ENCODE measurements at places on chromosomes 3 and 15. TPM values are rescaled to one million over a fixed set of nuclear protein-coding genes. Genes with fewer than 3 reads are reported as not detected.

Gene SUCNR1
- total RNA-seq = not detected

Gene C3orf85
- not detected for total RNA-seq

Gene SLC22A14
- not detected for total RNA-seq

Gene GOLGA8B
- total RNA-seq = 189 TPM

Gene SLC28A2
- not detected for total RNA-seq

Gene RTP1
- not detected for total RNA-seq

Gene EXOG
- 23.0 TPM for total RNA-seq

DNA sequence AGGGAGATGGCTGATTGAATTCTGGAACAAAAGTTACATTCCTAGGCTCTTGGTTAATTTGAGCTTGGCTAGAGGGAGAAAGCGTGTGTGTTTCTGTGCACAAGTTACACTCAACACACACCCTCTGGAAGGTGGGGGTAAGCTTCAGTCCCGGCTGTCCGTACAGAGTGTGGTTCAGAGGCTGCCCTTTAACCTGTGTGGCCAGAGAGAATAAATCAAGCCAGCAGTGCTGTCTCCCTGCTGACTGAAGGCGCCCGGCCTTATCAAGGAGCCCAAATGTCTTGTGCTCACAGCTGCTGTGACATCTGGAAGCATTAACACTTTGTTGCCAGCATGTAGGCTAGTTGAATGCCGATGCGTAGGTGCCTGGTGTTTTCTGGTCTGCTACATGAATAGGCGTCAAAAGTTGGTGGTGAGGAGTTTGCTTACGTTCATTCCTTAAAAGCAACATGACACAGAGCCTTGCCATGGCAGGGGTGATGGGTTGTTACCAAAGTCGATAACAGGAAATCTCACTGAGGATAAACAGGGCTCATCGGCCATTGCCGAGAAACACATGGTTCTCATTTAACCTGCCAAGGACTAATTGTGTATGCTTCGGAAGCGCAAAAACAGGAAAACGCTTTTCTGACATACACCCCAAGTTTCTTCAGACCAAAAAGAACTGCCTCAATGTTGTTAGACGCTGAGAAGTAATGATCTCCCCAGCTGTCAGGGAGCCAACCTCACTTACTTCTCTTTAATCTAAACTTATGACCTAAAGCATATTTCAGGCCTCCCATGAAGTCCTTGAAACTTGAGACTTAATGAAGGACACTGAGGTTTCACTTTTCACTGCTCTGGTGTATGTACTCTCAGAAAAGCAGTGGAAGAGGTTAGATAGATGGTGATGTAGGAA, 95.8 kb upstream of the CTDSPL start:
- no peaks in the 10 kb centered on the region for H3K36me3 ChIP-seq
- no peak for DNase-seq
- H3K4me1 ChIP-seq = peaks cover 5% of the 10 kb centered on the region
- H3K4me3 ChIP-seq = no peak overlapping the region
- no peak overlapping the region for H3K27ac ChIP-seq

GRCh38 chr3:156666073-156666472, 8.3 kb upstream of the TIPARP start:
- no peaks in the 10 kb centered on the region for H3K27me3 ChIP-seq
- no peak overlapping the region for H3K4me3 ChIP-seq
- H3K36me3 ChIP-seq = peaks cover 9% of the 10 kb centered on the region
- peaks cover 74% of the 10 kb centered on the region for H3K4me1 ChIP-seq
